ENCODE measurements at places on chromosomes 2 and 18. TPM values are rescaled to one million over a fixed set of nuclear protein-coding genes. Genes with fewer than 3 reads are reported as not detected.

GRCh38 chr2:44741507-44741906, 200.0 kb upstream of the SIX3 start:
- no peak overlapping the region for H3K27ac ChIP-seq
- H3K27me3 ChIP-seq: no peaks in the 10 kb centered on the region
- no peak for DNase-seq
- peaks cover 9% of the 10 kb centered on the region for H3K4me1 ChIP-seq

The EVX2 gene
- not detected for total RNA-seq

DNA sequence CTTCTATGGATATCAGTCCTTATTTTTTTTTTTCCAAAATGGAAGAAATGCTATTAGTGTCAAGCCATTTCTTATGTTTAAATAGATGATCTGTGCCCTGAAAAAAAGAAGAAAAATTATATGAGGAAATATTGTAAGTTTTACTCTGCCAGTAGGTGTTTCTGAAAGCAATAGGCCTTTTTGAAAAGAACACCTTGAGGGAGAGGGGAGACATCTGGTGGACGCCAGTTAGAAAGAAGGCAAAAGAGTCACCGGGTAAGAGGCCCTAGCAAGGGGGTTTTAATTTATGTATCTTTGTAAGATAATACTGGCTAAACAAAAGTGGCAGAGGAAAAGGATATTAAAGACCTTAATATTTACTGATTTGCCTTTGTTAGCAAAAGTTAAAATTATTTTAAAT, 56.1 kb downstream of the DYNAP start:
- no peaks in the 10 kb centered on the region for H3K4me1 ChIP-seq
- DNase-seq: peak; percentile 62
- H3K4me3 ChIP-seq: no peak overlapping the region

The GPR55 gene
- total RNA-seq: 0.69 TPM

All from kidney (tissue), 22 donors.